Activated CD8-positive, alpha-beta memory T cell treated with anti-CD3 and anti-CD28 coated beads for 1 hour (primary cell): ENCODE measurements at places on chromosomes 5 and 9.

DNA sequence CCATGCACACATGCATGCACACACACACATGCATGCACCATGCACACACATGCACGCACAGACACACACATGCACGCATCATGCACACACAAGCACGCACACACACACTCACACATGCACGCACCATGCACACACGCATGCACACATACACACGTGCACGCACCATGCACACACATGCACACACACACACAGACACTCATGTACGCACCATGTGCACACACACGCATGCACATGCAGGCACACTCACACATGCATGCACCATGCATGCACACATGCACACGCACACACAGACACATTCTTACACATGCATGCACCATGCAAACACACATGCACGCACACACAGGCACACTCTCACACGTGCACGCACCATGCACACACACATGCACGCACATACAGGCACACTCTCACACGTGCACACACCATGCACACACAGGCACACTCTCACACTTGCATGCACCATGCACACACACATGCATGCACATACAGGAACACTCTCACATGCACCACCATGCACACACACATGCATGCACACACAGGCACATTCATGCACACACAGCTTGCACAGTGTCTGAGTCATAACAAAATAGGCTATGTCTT is 117.5 kb downstream of the TENT4A start:
- DNase-seq: no peak

DNA sequence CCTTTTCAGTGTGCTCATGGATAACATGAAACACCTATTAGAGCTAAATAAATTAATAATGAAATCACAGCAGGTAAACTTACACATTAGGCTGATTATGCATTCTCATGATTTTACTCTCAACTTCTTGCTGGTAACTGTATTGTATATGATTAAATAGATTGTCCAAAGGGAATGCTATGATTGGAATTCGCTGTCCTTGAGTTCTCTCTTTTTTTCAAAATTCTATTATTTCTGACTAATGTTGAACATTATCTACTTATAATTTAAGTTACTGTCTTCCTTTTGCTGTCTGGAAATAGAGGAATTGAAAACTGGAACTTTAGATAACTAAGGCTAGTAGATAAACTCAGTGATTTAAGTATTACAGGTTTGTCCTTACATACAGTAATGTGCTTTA is 13.1 kb downstream of the CENPH start:
- DNase-seq: no peak

GRCh38 chr5:131277875-131278740 is 14.3 kb downstream of the CDC42SE2 start:
- DNase-seq: no peak

- no peak for DNase-seq
Observed at GRCh38 chr9:96854651-96855273, 448 bp upstream of the ZNF782 start.

GRCh38 chr5:154345255-154345952 is 100.4 kb upstream of the SAP30L start:
- no peak for DNase-seq

DNA sequence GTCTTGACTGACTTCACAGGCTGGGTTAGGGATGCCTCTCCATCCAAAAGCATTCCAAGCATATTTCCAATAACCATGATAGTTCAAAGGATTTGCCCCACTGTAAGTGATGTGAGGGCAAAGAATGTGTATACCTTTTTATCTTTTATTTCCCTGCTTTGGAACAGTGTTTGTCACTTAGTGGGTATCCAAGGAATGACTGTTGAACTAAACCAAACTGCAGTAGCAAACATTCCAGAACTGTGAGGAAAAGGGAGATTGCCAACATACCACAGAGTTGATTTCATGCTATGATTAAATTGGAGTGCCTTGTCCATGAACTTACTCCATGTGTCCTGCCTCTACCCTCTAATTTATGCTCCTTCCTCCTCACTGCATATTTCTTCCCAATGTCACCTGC is 400.0 kb downstream of the KIAA0825 start:
- DNase-seq: no peak

- no peak for DNase-seq
Observed at GRCh38 chr5:143685246-143685815, 126.6 kb upstream of the HMHB1 start.

DNA sequence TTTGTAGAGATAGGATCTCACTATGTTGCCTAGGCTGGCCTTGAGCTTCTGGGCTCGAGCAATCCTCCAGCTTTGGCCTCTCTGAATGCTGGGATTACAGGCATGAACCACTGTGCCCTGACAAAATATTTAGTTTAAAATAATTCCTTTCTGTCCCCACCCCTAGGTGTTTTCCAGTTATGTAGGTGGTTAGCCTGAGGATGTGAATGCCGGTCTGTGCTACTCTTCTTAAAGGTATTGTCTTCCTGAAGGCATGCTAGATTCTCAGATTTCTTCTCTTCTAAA is 56.7 kb upstream of the BASP1 start:
- no peak for DNase-seq

GRCh38 chr5:144125163-144125726 is 45.2 kb downstream of the YIPF5 start:
- no peak for DNase-seq

DNA sequence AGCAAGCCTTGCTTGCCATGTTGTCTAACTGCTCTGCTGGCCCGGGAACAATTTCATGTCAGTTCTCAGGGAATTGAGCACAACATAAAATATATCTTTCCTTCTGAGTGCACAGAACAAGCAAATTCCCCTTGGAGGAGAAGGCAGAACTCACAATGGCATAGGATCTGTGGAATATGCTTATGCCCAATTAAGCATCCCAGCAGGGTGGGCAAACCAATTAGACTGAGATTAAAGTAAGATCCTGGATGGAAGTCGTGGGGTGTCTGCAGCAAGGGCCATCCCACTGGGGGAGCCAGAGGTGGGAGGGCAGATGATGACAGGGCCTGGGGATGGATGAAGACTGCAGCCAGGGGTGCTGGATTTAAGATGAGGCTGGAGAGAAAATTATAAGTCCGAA is 114.1 kb downstream of the BRINP1 start:
- no peak for DNase-seq

DNA sequence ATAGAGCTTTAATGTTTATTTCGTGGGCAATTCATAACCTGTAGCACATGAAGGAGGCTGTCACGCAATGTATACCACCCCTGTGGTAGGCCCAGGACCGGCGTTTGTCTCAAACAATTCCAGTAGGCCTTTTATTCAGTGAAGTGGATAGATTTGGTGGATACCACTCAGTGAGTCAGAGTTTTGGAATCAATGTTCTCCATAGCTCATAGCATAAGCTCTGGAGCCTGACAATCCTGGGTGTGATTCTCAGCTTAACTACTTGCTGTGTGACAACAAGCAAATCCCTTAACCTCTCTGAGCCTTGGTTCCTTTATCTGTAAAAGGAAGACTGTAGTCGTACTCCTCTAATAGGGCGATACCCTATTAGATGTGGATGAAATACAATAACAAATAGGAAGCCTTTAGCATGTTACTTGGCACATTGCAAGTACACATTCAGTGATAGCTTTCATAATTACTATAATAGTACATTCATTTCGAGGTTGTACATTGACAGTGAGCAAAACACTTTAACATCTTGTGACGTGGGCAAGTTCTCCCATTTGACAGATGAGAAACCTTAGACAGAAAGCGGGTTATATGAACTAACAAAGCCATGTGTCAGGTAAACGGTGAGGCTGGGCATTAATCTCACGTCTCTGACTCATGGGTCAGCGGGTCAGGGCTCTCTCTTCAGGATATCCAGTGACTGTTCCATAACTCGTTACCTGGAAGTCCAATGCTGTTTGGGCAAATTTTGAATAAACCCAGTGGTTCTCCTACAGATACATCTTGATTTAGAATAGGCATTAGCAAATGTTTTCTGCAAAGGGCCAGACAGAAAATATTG is 130.8 kb downstream of the C9orf152 start:
- DNase-seq: no peak

- no peak for DNase-seq
Observed at GRCh38 chr9:105712773-105713172, 18.4 kb downstream of the TMEM38B start.

DNA sequence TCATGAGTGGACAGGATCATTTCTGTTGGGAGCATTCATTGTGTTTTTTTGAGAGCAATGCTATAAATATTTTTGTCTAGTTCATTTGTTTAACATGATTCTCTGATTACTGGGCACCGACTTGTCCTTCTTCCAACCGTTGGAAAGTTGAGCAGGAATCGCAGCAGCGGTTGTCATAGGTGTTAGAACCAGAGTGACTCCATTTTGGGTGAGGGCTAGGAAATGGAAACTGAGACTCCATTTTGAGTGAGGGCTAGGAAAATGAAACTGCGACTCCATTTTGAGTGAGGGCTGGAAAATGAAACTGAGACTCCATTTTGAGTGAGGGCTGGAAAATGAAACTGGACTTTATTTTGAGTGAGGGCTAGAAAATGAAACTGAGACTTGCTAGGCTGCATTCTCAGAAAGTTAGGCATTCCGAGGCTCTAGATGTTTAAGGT is 100.6 kb downstream of the ICE1 start:
- DNase-seq: no peak

- no peak for DNase-seq
Observed at GRCh38 chr9:33124046-33124445, 43.1 kb downstream of the B4GALT1 start.

DNA sequence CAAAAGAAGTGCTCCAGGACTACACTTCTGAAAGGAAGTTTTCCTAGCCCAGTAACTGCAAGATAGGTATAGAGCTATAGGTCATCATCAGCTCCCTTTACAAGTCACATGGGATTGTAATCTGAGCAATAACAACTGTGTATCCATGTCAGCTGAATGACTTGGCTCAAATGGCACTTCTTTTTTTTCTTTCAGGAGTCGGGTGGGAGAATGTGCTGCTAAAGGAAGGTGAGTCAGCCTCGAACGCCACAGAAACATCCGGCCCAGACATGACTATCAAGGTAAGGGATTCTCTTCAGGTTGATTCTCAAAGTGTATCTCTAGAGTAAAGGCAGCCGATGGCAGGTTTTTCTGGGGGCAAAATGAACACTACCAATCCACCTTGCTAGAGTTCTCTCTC is 192.2 kb downstream of the C9orf152 start:
- DNase-seq: no peak

DNA sequence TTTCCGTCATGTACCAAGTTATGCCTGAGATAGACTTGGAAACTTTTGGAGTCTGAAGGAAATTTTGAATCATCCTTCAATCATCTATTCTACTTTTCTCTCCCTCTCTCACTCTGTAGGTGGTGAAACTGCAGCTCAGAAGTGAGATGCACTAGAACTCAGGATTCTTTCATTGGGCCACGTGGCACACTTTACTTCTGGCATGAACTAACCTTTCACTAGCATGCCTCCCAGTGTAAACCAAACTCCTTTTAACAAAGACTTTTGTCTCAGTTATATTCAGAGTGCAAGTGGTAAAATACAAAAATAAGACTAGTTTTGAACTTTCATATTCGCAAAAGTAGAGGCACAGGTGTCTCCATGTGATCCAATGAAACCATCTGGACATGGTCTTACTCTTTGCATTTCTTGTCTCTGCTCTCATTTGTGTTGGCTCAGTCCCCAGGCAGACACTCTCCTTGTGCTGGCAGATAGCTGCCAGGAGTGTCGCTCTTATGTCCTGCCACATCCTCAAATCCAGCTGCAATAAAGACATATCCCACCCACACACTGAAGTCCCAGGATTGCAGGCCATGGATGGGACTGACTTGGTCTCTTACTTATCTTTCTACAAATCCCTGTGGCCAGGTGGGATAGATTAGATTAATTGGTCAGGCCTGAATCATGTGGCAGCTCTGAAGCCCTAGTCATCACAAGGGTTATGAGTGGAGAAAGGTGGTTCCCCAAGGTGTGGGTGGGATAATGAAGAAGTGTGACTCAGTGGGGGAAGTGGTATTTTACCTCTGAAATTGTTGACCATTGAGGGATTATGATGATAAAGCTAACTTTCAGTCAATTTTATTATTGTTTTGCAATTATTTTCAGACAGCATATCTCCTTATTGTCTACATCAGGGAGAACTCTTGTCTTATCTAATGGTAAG is 267.5 kb downstream of the GABRB2 start:
- DNase-seq: no peak

GRCh38 chr5:32833663-32834062 is 122.5 kb downstream of the NPR3 start:
- no peak for DNase-seq

DNA sequence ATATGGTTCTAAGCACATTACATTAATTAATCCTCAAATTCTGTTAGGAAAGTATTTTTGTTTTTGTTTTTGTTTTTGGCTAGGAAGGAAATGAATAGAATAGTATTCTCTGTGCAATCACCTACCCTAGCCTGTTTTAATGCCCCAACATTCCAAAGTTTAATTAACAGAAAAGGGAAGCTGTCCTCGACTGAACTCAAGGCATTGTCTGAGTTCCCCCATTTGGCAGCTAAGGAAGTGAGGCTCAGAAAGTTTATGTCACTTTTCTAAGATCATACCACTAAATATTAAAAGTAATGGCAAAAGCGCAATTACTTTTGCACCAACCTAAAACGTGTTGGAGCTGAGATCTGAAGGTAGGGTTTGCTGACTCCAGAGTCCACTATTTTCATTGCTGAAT is 59.8 kb downstream of the FGF1 start:
- DNase-seq: no peak

GRCh38 chr5:41870627-41871048 is 413 bp upstream of the OXCT1 start:
- DNase-seq: no peak

DNA sequence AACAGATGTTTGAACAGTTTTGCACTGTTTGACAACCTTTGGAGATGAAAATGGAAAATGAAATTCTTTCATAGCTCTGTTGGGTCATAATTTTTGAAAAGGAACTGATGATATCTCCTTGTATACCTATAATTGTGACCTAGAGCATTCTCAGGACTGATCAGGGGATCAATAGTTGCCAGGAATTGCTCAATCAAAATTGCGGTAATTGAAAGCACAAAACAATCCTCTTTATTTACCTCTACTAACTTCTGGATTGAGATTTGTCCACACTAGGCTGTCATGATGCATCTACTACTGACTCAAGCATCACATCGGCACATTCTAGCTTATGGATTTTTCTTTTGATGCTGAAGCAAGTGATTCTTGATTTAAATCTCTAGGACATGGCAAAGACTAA is 4.1 kb upstream of the CNTLN start:
- no peak for DNase-seq

- no peak for DNase-seq
Observed at GRCh38 chr9:114122136-114123027, 23.3 kb upstream of the KIF12 start.
